Stimulated activated CD4-positive, alpha-beta T cell treated with anti-CD3 and anti-CD28 coated beads, Interleukin-15, amount 100 ng/mL, for 24 hours (primary cell): ENCODE measurements at places on chromosomes 5 and 9.

DNA sequence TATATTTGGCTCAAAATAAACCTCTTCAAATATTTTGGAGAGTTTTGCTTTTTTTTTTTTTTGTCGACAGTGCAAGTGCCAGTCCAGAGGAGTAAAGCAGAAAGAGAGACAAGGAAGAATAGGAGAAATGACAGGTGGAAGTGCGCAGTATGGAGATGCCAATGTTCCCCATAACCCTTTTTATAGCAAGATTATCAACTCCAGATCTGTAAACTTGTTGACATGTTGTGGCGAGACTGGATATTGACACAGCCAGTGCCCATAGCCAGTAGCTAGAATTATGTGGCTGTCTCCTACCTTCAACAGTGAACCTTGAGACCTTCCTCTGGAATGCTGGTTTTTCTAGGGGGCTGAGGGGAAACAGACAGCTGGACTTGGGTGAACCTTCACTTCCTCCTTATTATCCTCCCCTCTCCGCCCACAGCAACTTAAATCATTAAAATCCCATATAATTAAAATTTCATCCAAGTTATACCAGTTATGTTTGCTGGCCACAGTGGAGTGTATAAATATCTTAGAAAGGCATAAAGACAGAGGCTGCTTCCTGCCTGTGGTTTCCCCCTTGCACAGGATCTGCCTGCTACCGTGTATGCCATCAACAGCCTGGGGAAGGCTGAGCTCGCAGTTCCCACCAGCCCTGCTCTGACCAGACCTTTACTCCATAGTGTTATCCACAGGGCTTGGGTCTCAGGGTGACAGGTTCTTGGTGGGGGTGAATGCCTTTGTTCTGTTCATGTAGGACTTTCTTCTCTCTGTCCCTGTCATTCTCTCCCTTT lies 112.3 kb upstream of the ANKH start:
- DNase-seq: no peak

- no peak for DNase-seq
These were observed 48.6 kb upstream of the GDNF start for GRCh38 chr5:37888476-37888875.

DNA sequence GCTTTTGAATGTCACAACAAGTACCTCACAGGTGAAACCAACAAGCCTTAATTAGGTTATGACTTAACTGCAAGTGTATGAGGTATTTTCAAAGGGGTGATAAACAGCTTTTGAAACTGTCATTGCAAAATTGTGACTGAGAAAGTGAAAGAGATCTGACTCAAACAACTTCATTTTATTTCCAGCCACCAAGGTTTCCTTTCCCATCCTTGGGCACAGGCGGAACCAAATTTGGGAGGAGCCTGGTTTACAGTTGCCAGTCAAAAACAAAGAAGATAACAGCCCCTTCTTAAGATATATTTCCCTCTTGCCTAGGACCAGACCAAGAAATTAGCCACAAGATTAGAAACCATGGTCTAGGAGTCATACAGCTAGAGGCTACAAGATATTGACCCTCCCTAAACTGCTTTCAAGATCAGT lies 417.1 kb downstream of the CSNK1G3 start:
- no peak for DNase-seq

GRCh38 chr5:150993422-150993821 lies 27.0 kb upstream of the GPX3 start:
- no peak for DNase-seq

GRCh38 chr5:6273090-6273735 lies 105.1 kb downstream of the MED10 start:
- DNase-seq: no peak

GRCh38 chr5:84242286-84242685 lies 142.4 kb downstream of the EDIL3 start:
- DNase-seq: no peak

DNA sequence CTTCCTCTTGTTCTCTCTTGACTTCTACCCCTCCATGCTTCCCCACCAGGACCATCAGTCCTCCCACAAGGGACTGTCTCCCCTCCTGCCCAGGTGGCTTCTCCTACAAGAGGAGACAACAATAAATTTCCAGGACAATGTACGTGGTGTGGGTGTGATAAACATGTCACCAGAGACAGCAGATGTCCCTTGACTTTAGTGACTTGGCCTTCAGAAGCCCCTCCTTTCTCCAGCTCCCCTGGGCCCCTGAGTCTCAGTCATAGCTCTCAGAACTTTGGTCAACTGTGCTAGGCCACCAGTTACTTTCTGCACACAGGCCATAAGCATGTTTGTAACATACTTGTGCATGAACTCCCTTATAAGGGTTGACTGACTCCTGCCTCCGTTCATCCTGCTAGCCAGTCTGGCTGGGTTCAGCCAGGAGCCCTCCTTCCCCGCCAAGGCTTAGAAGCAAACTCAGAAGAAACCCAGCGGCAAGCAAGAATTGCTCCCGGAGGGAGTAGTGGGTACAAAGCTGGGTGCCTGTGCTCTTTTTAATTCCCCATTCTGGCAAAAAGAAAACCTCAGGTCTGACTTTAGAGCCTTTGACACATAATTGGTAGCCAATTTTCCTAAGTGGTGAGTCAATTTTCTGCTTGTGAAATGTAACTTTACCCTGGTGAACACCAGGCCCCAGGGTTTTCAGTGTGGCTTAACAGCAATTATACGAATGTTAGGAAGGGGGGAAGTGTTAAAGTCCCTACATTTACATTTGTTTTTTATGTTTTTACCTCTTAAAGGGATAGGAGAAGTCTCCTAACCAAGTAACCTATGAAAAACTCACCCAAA lies 49.2 kb downstream of the EBF1 start:
- DNase-seq: no peak

GRCh38 chr5:63154476-63155309 lies 576.1 kb downstream of the LRRC70 start:
- no peak for DNase-seq

- DNase-seq: no peak
These were observed 47.5 kb downstream of the COL27A1 start for GRCh38 chr9:114202849-114203248.

GRCh38 chr5:159874263-159874662 lies 42.0 kb upstream of the ADRA1B start:
- no peak for DNase-seq
